ENCODE measurements at places on chromosomes 11 and 22.

- no peak for DNase-seq
Observed at GRCh38 chr11:39772525-39773137, 1686.8 kb downstream of the LRRC4C start.

DNA sequence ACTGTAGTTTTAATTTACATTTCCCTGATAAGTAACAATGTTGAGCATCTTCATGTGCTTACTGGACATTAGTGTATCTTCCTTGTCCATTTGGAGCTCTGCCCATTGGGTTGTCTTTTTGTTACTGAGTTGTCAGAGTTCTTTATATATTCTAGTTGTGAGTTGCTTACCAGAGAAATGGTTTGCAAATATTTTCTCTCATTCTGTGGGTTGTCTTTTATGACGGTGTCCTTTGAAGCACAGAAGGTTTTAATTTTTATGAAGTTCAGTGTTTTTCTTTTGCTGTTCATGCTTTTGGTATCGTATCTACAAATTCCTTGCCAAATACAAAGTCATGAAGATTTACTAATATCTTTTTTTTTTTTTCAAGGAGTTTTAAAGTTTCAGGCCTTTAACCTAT is 42.4 kb downstream of the ZBTB44 start:
- DNase-seq = no peak

- no peak for DNase-seq
Observed at GRCh38 chr11:111961389-111962300, 24.5 kb downstream of the DIXDC1 start.

GRCh38 chr11:115606498-115607220 is 102.4 kb upstream of the CADM1 start:
- no peak for DNase-seq

DNA sequence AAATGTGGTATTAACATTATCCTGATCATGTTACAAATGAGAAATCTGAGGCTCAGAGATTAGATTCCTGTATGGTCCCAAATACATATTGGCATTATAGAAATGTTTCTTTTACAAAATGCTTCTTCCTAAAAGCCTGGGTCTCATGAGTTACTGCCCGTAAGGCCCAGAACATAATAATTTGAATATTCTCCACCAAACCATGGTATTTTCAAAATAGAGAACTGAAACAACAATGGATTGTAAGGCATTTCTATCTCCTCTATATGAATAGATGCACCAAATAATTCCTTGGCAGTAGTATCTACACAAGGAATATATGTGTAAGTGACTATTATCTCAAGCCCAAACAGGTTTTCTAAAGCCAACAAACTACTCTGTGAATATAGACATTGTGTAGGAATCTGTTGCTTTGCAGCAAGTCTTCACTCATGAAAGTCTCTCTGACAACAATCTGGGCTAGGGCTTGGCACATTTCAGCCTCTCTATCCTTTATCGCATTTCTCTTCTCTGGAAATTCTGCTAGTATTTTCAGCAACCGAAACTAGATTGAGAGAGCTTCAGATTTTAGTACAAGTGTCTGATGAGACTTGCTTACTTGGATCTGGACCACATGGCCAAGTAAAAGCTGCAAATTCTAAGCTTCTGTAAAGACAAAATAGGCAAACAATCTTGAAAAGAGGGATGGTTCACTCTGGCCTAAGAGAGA is 112.8 kb upstream of the ARHGAP20 start:
- no peak for DNase-seq

- DNase-seq = no peak
Observed at GRCh38 chr11:61108847-61109585, 6.7 kb downstream of the CD5 start.

DNA sequence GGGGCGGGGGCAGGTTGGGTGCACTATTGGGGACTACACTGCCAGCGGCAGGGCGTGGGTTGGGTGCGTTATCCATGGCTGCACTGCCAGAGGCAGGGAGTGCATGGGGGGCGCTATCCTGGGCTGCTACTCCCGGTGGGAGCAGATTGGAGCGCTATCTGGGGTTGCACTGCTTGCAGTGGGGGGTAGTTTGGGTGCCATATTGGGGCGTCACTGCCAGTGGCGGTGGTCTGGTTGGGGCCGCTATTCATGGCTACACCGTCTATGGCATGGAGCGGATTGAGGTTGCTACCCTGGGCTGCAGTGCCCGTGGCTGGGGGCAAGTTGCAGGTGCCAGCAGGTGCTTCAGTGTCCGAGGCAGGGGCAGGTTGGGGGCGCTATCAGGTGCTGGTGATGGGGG is 36.2 kb downstream of the C22orf42 start:
- no peak for DNase-seq

DNA sequence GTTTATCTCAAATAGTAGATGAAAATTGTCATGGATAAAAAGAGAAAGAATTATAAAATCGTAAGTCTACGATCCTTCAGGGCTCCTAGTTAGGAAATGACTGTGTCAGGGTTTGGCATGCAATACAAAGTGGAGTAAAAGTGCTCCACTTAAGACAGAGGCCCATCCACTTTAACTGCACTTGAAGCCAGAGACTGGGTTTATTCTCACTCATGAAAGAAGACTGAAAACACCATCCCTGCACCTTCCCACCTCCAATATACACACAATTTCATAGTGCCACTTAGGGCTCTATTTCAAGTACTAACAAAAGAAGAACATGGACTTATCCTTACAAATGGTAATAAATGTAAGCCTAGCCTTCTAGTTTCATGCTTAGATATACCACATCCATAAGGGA is 70.7 kb downstream of the ANO5 start:
- no peak for DNase-seq

GRCh38 chr11:78100261-78100660 is 20.6 kb upstream of the NDUFC2 start:
- no peak for DNase-seq

DNA sequence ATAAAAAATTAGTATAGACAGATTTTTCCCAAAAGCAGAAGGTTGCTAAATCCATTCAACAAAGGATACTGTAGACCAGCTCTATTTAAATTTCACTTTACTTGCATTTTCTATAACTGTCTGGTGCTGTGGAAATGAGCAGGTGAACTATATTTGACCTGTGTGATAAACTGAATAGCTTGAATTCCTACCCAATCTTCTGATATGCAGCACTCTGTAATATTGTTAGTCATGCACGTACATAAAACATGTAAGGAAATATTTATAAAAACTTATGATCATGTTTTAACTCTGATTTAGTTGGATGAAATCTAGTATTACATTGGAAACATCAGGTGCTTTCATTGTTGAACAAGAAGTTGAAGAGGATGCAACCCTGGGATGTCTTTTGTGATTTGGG is 213.6 kb downstream of the DBX1 start:
- DNase-seq = no peak

DNA sequence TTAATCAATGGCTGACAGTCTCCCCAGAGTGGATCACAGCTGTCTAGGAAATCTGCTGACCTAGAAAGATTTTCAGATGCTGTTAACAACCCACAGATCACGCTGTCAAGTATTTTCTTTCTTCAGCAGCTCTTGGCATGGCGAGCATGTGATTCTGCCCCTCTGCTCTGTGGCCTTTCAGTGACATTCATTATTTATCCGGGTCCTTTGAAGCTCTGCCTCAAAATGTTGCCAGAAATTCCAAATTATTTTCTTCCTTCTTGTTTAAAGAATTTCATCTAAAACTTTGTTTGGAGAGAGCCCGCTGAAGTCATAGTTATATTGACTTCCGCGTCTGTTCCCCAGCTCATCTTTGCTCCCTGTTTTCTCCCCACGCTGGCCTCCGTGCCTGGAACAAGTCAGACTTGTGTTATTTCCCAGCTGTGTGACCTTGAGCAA is 134.1 kb downstream of the COMMD9 start:
- no peak for DNase-seq

DNA sequence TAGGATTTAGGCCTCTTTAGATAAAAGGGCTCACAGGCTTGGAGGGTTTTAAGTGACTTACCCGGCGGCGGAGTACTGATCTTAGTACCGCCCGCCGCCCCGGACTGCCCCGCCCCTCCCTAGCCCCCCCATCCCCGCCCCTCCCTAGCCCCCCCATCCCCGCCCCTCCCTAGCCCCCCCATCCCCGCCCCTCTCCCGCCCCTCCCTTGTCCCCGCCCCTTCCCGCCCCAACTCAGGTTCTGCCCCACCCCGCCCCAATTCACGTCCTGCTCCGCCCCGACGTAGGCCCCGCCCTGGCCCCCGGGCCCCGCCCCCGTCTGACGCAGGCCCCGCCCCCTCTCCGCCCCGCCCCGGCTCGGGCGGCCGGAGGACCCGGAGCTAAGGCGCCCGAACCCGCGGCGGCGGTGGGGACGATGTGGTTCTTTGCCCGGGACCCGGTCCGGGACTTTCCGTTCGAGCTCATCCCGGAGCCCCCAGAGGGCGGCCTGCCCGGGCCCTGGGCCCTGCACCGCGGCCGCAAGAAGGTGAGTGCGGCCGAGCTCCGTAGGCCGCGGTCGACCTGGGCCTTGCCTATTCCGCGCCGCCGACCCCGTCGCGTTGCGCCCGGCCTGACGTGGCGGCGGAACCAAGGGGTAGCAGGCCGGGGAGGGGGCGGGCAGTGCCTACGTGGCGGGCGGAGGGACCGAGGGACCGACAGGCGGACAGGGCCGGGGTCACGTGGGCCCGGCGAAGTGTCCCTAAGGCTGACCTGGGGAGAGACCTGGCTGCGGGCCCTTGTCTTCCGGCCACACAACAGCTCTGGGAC is at the start of gene SCYL1:
TSS of gene SCYL1 (plus strand) at position 343 of the 805 bp plus-strand sequence. CDS start at position 414, 71 bp downstream.
- no peak for DNase-seq

DNA sequence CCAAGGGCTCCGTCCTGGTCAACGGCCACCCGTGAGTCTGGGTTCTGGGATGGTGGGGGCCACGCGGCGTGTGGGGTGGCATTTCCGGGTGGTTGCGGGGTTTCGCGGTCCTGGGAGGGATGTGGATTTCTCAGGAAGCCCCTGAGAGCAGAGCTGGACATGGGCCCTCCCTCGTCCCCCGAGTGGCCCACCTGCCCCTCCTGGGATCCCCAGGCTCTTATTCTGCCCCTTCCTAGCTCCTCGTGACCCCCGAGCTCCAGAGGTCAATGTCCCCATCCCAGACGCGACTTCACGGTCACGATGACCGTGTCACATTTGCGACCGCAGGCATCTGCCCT is 4.4 kb downstream of the MUC5AC start:
- no peak for DNase-seq
